Astrocyte (in vitro differentiated cells and primary cell): ENCODE measurements at places on chromosomes 12 and 14. TPM values are rescaled to one million over a fixed set of nuclear protein-coding genes. Genes with fewer than 3 reads are reported as not detected.

Gene CDKN1B
- total RNA-seq = 13.4 and 16.7 TPM in 2 replicates

Gene MYF5
- total RNA-seq = not detected in 2 replicates

Gene KRT79
- 0.50 and 0.82 TPM in 2 replicates for total RNA-seq

Gene PIP4P1
- 19.5 and 19.8 TPM in 2 replicates for total RNA-seq

Gene BHLHE41
- 2.9 and 4.3 TPM in 2 replicates for total RNA-seq

Gene LIN7A
- 1.6 and 2.2 TPM in 2 replicates for total RNA-seq

Gene DUSP6
- 47.8 and 63.0 TPM in 2 replicates for total RNA-seq

Gene CHFR
- 60.4 and 66.6 TPM in 2 replicates for total RNA-seq

Gene PIK3C2G
- total RNA-seq = 0.05 TPM in 1 of 2 replicates, not detected in the other

Gene DENND5B
- total RNA-seq = 19.9 and 22.7 TPM in 2 replicates

Gene LRTM2
- total RNA-seq = not detected in 2 replicates

Gene GMFB
- 69.4 and 73.4 TPM in 2 replicates for total RNA-seq

Gene GALNT9
- 2.1 and 2.7 TPM in 2 replicates for total RNA-seq

Gene B3GNT4
- total RNA-seq = 0.54 and 0.62 TPM in 2 replicates

Gene GPRC5D
- total RNA-seq = not detected in 2 replicates
